Hematopoietic multipotent progenitor cell treated with erythropoietin and hydrocortisone succinate and interleukin-3 and kit ligand, for 8 days (in vitro differentiated cells): ENCODE measurements at places on chromosomes 4 and X.
A peak's percentile ranks its signal among the peaks of the same experiment; 100 is the strongest.

DNA sequence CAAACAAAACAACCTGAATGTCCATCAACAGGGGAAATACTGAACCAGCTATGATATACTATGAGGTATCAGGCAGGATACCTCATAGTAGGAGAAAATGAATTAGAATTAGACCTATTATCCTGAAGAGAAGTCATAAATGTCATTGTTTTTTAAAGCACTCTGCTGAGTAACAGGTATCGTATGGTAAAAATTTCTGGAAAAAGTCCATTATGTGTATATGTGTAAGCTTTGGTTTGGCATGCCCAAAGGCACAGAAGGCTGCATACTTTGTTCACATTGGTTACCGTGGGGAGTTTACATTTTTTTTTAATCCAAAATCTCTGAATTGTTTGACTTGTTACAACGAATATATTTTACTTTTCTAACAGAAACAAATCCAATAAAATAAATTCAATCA is 70.5 kb downstream of the RPS3A start:
- no peak for DNase-seq

DNA sequence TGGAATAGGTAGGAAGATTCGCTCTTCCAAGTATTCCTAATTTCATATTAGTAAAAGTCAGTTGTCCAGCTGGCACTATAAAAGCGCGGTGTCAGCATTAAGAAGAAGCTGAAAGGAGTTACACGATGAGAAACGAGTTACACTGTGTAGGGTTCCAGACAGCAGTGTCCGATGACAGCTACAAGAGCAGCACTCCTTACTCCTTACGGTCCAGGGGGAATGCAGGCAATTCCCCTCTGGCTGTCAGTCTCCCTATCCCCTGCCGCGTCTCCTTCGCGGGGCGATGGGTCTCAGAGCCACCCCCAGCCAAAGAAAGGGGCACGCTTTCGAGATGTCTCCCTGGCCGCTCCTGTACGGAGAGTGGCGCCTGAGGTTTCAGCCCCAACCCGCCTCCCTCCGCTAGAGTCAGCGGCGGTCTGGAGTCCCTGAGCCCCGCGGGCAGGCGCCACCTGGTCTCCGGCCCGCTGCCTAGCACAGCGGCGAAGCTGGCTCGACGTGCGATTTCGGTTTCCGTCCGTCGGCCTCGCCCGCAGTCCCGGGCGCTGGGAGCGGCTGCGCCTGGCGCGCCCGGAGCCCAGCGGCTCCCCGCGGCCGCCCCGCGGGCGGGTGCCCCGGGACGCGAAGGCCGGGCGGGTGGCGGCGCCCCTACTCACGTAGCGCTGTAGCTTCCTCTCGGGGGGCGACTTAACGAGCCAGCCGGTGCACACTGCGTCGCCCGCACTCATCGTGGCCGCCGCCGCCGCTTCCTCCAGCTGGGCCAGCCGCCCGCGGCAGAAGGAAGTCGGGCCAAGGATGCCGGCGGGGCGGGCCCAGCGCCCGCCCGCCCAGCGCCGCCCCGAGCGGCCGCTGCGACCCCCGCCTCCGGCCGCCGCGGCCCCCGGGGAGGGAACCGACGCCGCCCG is at the start of gene GAB3:
TSS of gene GAB3 (minus strand) at position 777 of the 902 bp plus-strand sequence. CDS start at position 725, 52 bp downstream.
- DNase-seq = no peak

DNA sequence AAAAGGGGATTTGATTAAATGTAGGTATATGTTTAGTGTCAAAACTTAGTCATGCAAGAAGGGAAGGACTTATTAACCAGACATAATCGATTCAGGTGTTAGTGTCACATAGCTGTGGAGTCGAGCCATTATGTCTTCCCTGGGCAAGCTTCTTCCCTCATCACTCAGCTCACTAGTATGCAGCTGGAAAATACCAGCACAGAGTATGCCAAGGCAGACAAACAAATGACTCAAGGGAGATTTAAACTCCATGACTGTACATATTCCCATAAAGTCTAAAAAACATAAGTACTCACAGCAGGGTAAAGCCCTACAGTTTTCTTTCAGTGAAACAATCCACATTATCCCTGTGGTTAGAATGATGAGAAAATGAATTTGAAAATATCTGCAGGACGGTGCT is 304.5 kb downstream of the CBLL2 start:
- no peak for DNase-seq

GRCh38 chrX:52598886-52599285 is 55.8 kb downstream of the SSX7 start:
- DNase-seq = no peak

DNA sequence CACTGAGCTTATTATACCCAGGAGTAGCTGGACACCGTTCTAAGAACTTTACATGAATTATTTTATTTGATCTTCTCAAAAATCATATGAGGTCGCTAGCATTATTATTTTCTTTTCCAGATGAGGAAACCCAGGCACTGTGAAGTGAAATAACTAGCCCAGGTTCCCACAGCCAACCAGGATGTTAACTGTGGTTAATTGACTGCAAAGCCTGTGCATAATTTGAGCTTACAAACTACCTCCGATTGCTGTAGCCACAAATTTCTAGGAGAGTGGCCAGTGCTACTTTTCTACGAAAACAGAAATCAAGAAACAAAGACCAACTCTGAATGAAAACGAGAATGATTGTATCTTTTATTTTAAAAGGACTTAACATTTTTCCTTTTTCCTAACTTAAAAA is 27.2 kb downstream of the SPRY1 start:
- no peak for DNase-seq

- DNase-seq = no peak
These were observed 39.7 kb downstream of the CLDN2 start for GRCh38 chrX:106959901-106960300.

DNA sequence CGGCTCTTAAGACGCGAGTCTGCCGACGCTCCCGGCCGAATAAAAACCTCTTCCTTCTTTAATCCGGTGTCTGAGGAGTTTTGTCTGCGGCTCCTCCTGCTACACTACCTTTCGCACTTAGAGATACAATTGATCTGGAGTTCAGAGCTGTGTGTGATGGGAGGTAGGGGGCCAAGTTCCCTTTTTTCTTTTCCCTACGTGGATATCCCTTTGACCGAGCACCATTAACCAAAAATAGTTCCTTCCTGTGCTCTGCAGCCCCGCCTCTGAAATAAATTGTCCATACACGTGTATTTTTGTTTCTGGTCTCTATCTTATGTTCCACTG is 555 bp upstream of the PGM2 start:
- DNase-seq = no peak

GRCh38 chr4:151565583-151565982 is 156.6 kb downstream of the FHIP1A start:
- no peak for DNase-seq

- DNase-seq = no peak
These were observed 132.7 kb upstream of the TTC29 start for GRCh38 chr4:147078362-147078761.

DNA sequence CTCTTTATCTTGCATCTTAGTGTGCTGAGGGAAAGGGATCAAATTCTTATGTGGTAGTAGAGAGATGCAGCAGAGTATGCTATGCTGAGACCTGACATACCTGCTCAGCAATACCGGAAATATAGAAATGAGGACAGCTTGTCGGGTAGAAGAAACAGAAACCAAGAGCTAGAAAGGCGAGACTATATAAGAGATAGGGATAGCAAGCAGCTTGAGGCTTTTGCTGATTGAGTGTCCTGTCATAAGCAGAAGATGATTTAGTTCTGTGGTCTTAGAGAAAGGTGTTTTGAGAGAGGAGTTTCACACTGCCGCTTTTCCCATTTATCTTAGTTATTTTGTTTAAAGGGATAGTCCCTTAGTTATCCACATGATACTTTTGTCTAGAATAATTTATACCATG is 31.7 kb downstream of the USP9X start:
- DNase-seq = peak; percentile 12

- no peak for DNase-seq
These were observed 126.7 kb upstream of the STX18 start for GRCh38 chr4:4668355-4669210.

GRCh38 chrX:41009850-41010846 is 75.1 kb upstream of the USP9X start:
- peak; percentile 97 for DNase-seq

- DNase-seq = no peak
These were observed 147.5 kb upstream of the FAM241A start for GRCh38 chr4:111997785-111998184.

GRCh38 chr4:101989551-101989950 is 199.0 kb downstream of the BANK1 start:
- DNase-seq = no peak

DNA sequence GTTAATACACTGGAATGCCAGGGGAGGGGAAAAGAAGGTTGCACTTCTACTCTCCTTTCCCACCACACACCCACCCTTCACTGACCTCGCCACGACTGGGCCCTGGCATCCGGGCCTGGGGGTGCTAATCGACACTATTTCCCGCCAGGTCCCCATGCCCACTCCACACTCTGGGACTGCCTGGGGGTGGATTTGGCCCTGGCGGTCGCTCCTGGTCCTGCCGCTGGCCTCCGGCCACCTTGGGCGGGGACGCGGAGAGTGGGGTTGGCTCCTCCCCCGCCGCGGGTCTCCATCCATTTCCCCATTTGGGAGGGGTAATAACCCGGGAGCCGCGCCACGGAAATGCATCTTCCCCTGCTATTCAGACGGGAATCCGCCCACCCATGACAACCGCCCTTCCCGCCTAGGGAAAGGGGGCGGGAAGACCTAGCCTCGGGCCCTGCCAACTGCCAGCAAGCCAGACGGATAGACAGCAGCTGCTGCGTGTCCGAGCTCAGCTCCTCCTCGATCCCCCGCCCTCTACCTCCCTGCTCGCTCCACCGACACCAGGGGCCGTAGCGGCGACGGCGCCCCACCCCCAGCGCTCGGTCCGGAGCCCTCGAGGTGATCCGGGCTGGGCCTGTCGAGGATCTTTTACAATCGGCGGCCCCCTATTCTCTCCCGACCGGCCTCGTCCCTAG is 78.1 kb downstream of the RLIM start:
- DNase-seq = peak; percentile 35

DNA sequence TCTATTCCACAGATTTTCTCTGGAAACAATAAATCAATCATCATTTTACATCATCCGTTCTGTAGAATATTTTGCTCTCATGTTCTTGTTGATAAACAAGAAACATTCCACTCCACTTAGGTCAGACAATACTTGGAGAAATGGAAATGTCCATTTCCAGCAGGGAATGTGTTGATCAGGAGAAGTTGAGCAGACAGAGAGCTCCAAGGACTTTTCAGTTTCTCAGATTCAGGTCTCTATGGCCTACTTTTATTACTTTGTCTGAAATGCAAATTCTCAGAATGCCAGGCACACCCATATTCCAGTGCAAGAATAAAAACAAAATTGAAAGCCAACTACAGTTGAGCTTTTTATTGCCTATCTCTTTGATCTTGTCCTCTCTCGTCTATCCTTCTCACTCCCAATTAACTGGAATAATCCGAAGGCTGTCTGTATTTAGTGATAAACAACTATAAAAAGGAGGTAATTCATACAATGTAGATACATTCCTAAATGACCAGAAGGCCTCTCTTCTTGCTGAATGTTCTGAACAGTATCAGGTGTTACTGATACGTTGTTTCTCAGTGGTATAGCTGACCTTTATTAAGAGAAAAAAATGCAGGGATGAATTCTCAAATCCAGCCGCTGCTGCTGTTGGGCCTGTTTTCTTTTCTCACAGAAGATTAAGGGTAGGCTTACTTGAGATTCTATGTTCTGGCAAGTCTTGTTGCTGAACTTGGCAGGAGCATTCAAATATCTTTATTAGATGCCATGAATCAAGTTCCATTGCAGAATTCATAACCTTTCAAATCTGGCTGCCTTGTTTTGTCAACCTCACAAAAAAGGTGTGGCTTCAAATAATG is 72.1 kb downstream of the HPGD start:
- DNase-seq = no peak

DNA sequence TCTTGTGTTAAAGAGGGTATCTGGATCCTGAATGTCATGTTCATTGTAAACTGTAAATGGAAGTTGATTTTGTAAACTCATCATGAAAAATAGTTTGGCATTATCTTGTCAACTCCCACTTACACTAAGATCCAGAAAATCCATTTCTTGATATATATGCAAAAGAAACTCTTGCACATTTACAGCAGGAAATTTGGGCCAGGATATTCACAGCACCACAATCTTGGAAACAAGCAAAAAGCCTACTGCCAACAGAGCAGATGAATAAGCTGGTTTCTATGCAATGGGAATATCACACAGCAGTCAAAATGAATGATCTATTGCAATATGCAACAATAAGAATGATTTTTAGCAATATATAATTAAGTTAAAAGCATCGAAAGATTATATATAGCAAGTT is 8.6 kb downstream of the GABRA4 start:
- no peak for DNase-seq

GRCh38 chr4:2332976-2333319 is 71.0 kb upstream of the MXD4 start:
- DNase-seq = no peak

DNA sequence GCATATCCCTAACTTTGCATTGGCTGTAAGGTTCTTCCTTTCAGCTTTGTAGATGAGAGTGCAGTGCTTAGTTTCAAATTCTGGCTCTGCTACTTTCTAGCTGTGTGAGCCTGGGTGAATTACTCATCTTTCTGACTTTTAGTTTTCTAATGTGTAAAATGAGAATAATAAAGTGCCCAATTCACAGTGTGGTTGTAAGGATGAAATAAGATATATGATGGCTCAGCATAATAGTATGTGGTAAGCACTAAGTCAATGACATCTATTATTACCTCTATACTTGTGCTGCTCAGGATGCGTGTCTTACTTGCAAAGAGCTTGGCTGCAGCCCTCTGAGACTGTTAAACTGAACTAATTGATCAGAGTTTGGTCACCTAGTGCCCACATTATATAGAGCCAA is 30.6 kb upstream of the ETNPPL start:
- DNase-seq = no peak

DNA sequence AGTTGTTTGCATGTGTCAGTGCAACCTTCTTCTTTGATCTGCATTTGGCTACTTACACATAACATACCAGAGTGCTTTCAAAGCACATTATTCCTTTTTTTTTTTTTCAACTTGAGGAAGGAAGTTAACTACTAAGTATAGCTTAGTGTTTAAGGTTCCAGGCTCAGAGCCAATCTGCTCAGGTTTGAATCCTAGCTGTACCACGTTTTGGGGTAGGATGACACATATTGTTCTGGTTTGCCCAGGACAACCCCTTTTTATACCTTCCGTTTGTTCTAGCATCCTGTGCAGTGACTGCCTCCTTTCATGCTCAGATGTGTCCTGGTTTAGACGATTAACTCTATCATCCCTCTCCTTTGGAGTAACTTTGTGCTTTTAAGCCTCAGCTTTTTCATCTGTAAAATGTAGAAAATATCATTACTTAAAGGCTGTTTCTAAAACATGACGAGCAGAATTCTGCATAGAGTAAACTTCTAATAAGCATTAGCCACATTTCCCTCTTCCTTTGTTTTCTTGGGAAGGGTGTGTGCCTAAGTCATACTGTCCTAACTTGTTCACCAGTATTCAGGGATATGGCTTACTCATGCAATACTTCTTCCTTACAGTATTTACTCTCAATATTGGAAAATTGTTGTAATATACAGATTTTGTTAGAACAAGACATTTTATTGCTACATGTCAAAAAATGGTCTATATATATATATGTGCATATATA is 281.3 kb downstream of the C4orf33 start:
- no peak for DNase-seq

- DNase-seq = no peak
These were observed 73.3 kb downstream of the PRPS1 start for GRCh38 chrX:107701493-107702121.
